ENCODE measurements at places on chromosomes 2 and 18.

DNA sequence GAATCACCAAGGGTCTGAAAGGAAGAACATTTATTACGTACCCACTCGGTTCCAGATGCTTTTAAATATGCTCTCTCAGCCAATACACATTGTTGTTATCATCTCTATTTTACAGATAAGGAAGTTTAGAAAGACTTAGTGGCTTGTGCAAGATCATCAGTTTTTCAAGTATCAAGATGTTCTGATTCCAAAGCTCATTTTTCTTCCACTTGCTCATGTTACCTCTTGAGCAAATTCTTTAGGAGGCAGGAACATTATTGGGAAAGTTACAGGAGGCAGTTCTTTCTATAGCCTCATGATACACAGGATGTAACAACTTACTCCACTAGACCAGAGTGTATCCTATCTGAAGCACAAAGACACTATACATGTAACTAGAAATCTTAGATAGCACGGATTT lies 65.0 kb upstream of the MMADHC start:
- no peak for DNase-seq

DNA sequence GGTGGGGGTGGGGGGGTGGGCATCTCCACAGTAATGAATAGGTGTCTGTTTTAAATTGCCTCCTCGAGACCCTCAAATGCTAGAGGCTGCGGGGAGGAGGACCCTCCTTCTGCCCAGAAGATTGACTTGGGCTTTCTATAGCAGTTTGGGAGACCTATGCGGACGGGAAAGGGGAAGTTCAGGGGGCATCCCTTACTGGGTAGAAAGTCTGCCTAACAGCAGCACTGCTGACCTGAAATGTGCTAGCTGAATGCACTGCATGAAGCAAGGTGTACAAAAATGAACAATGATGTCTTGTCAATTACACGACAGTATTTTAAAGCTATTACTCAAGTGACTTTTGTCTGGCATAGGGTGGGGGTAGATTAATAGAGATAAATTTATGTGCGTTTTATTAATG lies 2.5 kb downstream of the DCC start:
- DNase-seq: no peak

DNA sequence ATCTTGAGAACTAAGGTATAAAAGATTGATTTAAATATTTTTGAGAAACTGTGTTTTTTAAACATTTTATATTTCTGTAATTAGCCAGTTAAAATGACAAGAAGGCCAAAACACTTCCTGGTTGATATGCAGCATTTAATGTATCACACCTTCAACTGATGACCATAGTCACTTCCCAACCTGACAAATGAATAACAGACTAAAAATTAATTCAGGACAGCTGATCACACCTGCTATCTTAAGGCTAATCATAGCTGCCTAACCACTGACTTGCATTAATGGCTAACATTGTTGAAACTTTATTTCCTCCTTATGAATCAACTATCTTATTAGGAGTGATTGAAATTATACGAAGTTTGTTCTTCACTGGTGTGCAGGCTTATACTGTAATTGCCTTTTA lies 125.8 kb upstream of the MSTN start:
- no peak for DNase-seq

DNA sequence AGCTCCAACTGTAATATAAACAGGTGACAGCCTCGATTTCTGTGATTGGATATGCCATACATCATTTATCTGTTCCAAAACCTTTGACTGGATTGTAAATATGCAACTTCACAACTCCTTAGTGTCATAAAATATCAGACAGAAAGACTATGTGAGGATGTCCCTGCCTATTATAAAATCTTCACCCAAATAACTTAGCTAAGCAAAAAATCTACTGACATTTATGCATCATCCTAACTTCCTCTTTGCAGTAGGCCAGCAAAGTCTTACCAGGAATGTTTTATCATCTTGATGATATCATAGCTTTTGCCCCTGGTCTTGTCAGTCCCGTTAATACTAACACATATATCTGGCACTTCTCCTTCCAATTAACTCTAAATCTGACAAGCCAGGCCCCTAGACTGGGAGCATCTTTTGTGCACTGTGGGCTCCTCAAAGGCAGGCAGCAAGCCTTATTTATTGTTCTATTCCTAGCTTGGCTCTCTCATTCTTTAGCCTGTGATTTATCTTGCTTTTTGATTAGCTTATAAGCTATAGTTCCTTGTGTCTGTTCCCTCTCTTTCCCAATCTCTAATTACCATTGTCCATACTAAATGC lies 356.5 kb upstream of the HNMT start:
- DNase-seq: no peak

DNA sequence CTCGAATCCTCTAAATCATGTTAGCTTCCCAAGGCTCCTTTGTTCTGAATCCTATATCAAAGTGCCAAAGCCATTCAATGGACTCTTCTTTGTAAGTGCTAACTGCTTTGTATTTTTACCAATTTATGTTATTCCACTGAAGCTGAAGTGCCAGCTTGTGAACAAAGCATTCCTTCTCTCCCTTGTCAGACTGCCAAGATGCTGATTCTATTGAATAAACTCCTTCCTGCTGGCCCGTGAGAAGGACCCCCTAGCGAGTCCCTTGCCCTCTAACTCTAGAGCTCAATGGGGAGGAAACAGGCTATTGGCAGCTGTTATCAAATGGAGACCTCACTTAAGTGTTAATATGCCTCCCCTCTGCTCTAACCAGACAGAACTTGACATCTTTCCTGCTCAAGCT lies 1097.9 kb upstream of the CNTNAP5 start:
- no peak for DNase-seq

DNA sequence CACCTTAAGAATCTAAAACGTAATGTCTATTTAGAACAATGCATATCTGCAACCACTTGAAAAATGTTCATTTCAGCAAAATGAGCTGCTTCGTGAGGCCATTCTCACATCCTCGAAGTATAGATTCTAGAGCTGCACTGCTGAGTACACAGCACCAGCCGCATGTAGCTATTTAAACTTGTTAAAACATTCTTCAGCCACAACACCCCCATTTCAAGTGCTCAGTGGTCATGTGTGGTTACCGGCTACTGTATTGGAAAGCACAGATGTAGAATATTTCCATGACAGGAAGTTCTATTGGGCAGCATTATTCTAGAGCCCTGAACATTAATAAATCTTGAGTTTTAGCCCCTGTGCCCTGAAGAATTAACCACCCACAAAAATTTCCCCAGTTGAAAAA lies 35.0 kb downstream of the SUMO1 start:
- DNase-seq: no peak

DNA sequence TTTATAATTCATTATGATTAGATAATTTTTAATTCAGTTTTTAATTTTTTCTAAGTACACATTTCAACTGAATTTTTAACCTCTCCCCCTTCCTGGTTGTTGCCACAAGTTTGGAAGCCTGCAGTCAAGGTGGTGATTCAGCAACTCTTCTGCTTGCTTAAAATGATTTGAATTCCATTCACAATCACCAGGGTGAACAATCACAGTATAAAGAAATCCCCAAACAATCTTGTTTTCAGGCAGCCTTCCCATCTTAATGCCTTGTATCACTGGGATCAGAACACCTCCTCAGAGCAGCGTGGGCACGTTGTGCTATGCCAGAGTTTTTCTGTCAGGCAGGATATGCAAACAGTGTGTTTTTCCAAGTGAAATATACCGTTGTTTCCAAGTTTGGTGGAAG lies 46.7 kb upstream of the BARD1 start:
- DNase-seq: no peak

GRCh38 chr2:205500065-205500464 lies 182.2 kb upstream of the NRP2 start:
- DNase-seq: no peak

GRCh38 chr2:150222379-150222778 lies 265.1 kb downstream of the RND3 start:
- no peak for DNase-seq

DNA sequence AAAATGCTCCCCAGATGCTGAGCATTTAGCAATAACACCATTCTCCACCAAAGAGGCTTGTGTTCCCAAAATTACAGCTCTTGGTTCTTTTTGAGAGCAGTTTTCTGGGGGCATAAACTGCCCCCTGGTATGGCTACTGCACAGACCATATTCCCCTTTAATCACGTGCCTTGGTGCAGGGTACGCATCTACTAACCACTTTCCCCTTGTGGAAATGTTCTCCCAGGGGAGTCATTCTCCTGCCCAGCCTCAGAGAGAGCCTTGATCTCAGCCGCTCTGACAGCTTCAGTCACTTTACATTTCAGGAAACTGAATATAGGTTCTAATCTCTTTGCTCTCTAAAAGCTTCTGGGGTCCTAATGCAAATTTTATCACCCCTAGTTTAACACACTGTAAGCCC lies 44.7 kb upstream of the EML6 start:
- no peak for DNase-seq

DNA sequence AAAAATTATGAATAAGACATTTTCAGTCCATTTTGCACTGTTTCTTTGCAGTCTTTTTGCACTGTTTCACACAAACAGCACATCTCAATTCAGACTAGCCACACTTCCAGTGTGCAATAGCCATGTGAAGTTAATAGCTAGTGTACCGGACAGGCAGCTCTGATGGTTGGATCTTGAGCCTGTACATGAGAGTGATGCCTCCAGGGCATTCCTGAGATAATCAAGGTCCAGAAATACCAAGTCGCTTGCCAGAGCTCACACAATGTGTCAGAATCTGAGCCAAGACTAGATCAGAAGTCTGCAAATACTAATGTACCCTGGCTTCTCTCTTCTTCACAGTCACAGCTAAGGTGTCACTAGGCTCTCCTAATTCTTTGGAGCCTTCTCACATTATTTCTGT lies 180.2 kb downstream of the OSR1 start:
- no peak for DNase-seq

GRCh38 chr2:233519787-233520611 lies 46.6 kb downstream of the USP40 start:
- no peak for DNase-seq

GRCh38 chr2:216526939-216527338 lies 28.3 kb downstream of the RPL37A start:
- no peak for DNase-seq

- DNase-seq: peak; percentile 25
Measured at GRCh38 chr18:44680273-44681075, at the start of gene SETBP1. TSS of gene SETBP1 (plus strand) at chr18:44680888. CDS start at chr18:44701347, 20,459 bp downstream.

- no peak for DNase-seq
Measured at GRCh38 chr18:59744271-59744721, 47.1 kb upstream of the CCBE1 start.

GRCh38 chr2:129331638-129332037 lies 647.8 kb upstream of the RAB6C start:
- DNase-seq: no peak

GRCh38 chr2:215357660-215358059 lies 45.8 kb downstream of the ATIC start:
- no peak for DNase-seq

GRCh38 chr18:7034924-7035323 lies 82.7 kb downstream of the LAMA1 start:
- DNase-seq: no peak
